ENCODE measurements at places on chromosomes 3 and 15.

DNA sequence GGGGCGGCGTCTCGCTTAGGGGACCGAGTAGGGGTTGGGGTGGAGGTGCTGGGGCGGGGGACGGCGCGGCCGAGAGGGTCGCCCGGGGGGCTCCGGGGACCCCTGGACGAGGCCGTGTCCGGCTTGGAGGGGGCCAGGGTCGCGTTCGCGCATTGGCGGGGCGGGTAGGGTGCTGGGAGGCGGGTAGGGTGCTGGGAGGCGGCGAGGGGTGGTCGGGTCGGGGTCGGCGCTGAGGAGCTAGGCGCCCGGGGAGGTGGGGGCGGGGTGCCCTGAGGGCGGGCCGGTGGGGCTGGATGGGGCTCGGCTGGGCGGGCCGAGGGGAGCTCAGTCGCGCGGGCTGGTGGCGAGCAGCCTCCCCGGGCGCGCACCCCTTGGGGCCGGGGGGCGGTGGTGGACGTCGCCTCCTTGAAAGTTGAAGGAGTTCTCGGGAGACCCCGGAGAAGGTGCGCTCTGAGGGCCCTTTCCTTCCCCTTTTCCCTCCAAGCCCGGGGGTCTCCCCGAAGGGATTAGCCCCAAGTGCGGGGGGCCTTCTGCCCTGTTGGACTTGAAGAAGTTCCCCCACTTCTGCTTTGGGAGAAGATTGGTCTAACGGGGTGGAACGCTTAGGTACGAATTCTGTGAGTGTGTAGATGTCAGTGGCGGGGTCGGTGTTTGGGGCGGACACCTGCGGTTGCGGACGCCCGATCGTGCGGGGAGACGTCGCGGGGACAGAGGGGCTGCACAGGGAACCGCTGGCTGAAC, 543 bp downstream of the MEF2A start:
- peak; percentile 21 for DNase-seq

DNA sequence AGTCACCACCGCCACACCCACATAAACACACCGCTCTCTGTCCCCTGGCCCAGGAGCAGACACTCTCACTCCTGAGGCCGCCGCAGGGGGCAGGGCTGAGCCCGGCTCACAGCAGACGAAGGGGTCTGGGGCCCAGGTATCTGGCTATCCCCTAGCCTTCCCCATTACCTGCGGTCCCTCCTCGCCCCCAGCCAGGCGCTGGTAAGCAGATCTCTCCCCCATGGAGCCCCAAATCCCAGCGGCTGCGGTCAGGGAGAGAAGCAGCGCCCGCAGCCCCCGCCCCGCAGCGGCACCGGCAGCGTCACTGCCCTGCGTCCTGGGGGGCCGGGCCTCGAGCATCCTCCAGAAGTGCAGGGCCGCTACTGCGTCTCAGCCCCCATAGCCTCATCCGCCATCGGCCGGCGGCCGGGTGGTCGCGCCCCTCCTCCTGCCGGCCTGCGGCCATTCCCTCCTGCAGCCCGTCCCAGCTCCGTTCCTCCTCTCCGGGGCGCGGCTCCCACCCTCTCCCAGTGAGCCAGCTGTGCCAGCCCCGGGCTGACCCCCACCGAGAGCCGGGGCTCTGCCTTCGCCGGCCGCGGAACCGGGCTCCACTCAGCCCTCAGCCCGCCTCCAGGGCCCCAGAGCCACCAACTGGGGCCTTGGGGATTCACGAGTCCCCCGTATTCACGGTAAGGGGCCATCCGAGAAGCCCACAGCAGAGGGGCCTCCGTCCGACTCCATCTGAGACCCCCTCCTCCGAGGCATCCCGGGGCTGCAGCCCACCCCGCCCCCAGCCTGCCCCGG, 13.1 kb downstream of the TNK2 start:
- peak; percentile 20 for DNase-seq

- no peak for DNase-seq
Measured at GRCh38 chr15:93063262-93063671, 25.7 kb downstream of the RGMA start.

GRCh38 chr3:138732456-138732855, 102.3 kb downstream of the PIK3CB start:
- DNase-seq = no peak

DNA sequence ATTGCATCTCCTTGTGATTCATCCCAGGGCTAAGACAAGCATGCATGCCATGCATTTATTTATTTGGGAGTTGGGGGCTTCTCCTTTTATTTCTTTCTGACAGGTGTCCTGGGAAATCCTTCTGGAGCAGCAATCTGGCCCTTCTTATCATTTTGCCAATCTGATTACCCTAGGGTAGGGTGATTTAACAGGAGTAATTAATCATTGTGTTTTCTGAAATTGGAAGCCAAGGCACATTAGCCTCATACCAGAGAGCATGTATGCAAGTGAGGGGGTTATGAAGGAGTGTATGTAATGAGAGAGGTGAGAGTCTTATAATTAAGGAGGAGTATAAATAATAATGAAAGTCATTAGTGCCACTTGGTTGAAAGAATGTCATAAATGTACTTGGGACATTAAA, 37.4 kb upstream of the ARPP21 start:
- DNase-seq = peak; percentile 53

- DNase-seq = no peak
Measured at GRCh38 chr3:196274585-196274984, 12.9 kb downstream of the PCYT1A start.

DNA sequence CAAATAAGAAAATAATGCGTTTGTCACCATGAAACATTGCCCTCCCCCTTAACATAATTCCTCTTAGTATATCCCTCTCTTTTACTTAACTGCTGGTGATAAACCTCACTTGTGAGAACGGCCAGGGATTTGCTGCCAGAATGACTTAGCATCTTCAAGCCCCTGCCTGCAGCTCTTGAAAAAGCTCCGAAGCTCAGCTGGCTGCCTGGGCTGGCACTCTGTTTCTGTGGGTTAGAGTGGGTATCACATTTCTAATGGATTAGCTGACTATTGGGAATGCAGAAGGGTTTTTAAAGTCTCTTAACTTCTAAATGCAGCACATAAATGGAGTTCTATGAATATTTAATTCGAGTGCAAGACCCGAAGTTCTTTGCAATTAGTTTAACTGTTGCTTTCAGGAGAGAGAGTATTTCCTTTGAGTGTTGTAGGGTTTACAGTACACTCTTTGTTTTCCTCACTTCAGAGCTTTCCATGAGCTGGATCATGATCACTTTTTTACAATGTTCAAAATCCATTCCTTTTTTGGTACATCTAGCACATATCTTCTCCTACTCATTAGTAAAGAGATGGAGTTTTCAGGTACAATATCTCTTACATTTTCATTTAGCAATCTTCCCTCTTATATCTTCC, 124.7 kb upstream of the RBMS3 start:
- peak; percentile 1 for DNase-seq

DNA sequence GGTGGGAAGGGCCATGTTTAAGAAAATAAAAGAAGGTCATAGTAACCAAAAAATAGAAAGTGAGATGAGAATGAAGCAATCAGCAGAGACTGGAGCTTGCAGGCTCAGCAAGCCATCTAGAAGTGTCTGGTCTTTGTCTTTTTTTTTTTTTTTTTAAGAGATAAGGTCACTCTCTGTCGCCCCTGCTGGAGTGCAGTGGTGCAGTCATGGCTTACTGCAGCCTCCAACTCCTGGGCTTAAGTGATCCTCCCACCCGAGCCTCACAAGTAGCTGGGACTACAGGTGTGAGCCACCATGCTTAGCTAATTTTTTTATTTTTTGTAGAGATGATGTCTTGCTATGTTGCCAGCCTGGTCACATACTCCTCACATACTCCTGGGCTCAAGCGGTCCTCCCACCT, 36.2 kb downstream of the GXYLT2 start:
- DNase-seq = no peak

GRCh38 chr3:14113965-14114635, 10.6 kb downstream of the CHCHD4 start:
- DNase-seq = peak; percentile 10

GRCh38 chr3:72661115-72661457, 187.2 kb downstream of the SHQ1 start:
- no peak for DNase-seq

- no peak for DNase-seq
Measured at GRCh38 chr3:192577811-192578210, 149.5 kb downstream of the FGF12 start.

- DNase-seq = no peak
Measured at GRCh38 chr3:105791131-105791530, 77.7 kb downstream of the CBLB start.

DNA sequence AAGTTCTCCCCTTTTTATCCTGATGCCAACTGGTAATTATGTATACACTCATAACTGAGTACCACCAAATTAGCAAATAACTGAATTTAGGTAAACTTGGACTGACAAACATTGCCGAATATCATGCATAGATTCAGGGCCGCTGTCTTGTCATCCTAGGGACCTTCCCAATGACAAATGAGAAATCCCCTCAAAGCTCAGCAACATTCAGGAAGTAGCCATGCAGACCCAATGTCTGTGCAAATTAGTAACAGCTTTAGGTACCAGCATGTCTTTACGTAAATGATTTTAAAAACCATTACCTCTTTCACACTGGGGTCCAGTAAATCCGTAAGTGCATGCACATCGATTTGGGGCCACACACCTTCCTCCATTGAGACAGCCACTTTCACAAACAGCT, 49.5 kb downstream of the FBN1 start:
- DNase-seq = no peak

- no peak for DNase-seq
Measured at GRCh38 chr3:87084868-87085267, 93.9 kb upstream of the VGLL3 start.

DNA sequence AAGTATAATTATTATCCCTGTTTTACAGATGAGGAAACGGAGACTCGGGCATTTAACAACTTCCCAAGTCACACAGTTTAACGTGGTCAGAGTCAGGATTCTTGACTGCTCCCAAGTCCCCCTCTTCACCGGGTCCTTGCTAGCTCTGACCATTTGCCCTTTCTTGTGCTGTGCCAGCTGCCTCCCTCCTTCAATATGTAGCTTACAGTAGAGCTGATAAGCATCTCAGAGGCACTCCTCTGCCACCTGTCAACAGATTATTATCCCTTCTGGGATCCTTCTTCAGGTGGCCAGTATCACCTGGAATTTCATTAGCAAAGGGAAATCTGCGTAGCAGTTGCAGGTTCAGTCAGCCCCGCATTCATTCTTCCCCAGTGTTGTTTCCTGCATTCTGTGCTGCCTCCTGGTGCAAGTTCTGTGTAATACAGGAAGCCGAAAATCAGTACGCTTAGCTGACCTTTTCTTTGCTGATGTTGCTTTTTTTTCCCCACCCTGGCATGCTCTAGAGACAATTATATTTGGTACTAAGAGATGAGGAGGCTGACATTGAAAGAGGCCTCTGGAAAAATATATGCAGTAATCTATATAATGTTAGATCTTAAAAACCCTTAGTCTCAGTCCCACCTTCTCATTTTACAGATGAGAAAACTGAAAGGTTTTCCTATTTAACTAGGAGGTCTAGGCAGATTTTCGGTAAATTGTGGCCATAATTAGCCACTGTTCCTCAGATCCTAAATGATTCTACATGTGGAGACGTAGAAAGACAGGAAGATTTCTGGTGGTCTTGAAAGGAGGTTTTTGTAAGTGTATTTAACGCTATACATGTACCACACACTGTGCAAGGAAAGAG, 24.8 kb downstream of the TMOD2 start:
- DNase-seq = peak; percentile 43

DNA sequence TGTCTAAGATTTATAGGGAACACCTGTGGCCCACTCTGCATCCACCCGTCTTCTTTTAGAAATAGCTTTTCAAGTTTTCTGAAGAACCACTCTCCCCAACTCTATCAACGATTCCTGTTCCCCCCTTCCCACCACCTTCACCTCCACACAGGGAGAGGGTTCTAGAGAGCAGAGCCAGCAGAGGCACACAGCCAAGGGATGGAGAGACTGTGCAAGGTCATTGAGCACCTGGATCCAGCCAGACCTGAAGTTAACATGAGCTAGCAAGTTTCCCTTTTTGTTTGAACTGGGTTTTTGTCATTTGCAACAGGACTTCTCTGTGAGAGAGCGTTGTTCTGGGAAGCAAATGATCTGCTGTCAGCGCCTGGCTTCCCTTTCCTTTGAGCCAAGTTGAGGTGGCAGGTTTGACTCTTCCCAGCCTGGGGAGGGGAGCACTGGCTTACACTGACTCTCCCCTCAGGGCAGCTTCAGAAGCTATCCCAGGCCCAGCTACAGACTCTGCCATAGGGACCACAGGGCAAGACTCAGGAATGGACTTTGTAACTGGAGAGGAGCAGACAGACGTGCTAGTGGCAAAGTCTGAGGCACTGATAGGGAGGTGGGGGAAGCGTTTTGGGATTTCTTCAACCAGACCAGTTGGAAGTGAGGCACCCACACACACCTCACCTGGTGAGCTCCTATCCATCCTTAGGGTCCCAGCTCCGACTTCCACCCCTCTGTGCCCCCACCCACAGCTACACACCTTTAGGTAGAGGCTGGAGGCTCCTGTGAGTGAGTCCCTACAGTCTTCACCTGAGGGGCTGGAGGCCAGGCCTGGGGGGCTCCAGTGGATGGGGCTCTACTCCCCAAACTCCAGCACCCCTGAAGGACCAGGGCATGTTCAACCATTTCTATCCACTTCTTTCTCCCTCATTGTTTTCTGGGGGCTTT, 19.4 kb upstream of the PLXNA1 start:
- DNase-seq = no peak

DNA sequence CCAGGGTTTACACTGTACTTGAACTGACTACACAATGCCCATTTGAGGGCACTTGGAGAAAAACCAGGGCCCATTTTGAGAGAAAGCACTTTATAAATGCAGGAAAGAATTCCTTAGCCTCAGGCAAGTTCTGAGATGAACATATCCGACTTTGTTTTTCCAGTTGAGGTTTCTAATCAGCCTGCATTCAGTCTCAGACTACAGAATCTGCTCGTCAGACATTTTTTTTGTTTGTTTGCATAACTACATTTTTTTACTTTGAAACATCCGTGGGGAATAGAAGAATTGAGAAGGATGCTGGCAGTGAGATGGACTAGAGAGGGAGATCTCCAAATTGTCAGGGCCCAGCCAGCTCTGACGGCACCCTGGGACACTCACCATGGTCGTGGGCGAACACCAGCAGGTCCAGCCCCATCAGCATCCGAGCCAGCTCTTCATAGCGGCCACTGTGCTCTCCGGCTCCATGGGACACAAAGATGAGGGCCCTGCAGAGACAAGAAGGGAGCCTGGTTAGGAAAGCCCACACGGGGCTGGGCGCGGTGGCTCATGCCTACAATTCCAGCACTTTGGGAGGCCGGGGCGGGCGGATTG, 40.8 kb downstream of the MGLL start:
- DNase-seq = no peak

GRCh38 chr3:46856576-46857471, 6.4 kb downstream of the MYL3 start:
- no peak for DNase-seq

GRCh38 chr3:66362541-66362941, 138.3 kb downstream of the LRIG1 start:
- DNase-seq = no peak

GRCh38 chr3:175741951-175742350, 882.8 kb downstream of the NAALADL2 start:
- DNase-seq = no peak

- no peak for DNase-seq
Measured at GRCh38 chr15:78037779-78038305, 39.7 kb downstream of the TBC1D2B start.

DNA sequence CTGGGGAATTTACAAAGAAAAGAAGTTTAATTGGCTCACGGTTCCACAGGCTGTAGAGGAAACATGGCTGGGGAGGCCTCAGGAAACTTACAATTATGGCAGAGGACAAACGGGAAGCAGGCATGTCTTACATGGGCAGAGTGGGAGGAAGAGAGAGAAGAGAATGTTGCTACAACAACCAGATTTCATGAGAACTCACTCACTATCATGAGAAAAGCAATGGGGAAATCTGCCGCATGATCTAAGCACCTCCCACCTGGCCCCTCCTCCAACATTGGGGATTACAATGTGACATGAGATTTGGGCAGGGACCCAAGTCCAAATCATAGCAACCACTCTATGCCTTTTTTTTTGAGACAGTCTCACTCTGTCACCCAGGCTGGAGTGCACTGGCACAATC, 28.8 kb downstream of the PCNP start:
- no peak for DNase-seq
